ENCODE measurements at places on chromosomes 2 and 18.

DNA sequence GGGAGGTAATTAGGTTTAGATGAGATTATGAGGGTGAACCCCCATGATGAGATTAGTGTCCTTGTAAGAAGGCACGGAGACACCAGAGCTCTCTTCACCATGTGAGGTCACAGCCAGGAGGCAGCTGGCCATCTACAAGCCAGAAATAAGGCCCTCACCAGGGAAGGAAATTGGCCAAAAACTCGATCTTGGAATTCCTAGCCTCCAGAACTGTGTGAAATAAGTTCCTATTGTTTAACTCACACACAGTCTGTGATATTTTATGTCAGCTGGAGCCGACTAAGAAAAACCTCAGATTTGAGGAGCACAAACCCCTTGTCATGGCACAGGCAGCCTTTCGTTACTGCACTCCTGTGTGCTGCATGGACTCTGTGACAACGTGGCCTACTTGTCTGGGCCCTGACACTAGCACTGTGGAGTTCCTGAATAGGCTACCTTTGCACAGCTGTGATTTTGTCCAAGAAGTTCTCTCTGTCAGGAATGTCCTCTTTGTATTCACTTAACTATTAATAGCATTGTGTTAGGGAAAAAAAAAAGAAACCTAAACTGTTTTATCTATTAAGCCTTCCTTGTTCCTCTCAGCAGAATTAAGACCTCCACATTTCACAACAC is 319.8 kb downstream of the TDRD15 start:
- DNase-seq = no peak

GRCh38 chr2:105309147-105309545 is 20.4 kb downstream of the TGFBRAP1 start:
- no peak for DNase-seq

- no peak for DNase-seq
Measured at GRCh38 chr2:50102383-50102782, 929.5 kb downstream of the NRXN1 start.

DNA sequence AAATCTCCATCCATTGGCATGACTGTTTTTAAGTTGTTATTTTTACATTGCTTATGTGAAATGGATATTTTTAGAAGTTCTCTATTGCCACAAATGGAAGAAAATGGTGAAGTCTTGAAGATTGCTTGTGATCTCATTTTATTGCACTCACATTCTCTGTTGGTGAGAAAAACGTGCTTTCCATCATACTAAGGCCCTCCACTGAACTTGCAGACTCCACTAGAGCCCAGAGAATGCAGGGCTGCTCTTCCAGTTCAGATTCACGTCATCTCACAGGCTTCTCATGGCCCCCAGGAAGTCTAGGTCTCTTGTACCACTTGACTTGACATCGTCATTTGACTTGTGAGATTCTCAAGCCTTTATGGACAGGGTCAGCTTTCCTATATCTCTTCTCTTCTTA is 254.8 kb upstream of the COPS8 start:
- DNase-seq = no peak

- no peak for DNase-seq
Measured at GRCh38 chr18:20996418-20996817, 115.2 kb downstream of the ROCK1 start.

GRCh38 chr2:224608104-224608503 is 22.9 kb upstream of the CUL3 start:
- no peak for DNase-seq

- no peak for DNase-seq
Measured at GRCh38 chr2:136217996-136218395, 100.0 kb upstream of the CXCR4 start.

GRCh38 chr2:169823996-169824372 is 721 bp downstream of the METTL5 start:
- no peak for DNase-seq

GRCh38 chr2:126799301-126799700 is 99.4 kb upstream of the TEX51 start:
- DNase-seq = no peak

DNA sequence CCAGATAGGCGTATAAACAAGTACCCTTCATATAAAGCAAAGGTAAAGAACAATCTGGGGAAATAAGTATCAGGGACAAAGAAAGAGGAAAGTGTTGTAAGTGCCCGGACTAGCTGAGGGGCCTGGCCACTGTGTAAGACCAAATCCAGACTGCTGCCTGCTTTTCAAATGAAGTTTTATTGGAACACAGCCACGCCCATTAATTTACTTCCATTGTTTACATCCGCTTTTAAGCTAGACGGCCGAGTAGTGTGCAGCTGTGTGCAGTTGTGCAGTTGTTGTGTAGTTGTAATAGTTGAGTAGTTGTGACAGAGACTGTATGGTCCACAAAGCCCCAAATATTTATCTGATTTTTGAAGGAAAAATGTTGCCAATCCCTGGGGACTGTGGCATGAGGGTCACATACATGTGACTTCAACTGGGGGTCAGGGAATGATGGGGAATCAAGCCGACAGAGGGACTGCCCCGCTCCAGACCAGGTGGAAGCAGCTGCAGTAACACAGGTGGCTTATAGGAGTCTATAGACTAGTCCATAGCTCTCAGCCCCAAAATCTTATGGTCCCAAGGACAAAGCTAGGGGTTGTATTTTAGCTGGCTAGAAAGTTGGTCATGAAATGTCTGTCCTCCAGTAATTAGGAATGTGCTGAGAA is 30.0 kb downstream of the FHL2 start:
- DNase-seq = no peak

GRCh38 chr2:130241041-130241707 is 42.9 kb upstream of the TUBA3E start:
- DNase-seq = no peak

GRCh38 chr2:85791704-85792565 is 38.1 kb downstream of the ATOH8 start:
- no peak for DNase-seq

GRCh38 chr2:222264791-222265320 is 33.9 kb downstream of the PAX3 start:
- no peak for DNase-seq

DNA sequence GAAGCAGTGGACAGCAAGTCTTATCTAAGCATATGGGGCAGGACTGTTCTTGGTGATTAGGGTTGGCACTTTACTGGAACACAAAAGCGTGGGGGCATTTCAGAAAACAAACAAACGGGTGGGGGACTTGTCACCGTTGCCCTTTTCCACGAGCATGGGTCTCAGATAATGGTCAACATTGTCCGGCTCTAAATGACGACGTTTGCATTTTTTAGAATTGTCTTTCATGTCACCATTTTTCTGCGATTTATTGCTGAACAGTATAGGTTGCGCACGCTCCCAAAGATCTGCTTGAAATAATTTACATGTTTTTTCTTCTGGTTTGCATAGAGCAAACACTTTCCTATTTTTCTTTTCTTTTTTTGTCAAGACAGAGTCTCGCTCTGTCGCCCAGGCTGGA is 46.6 kb upstream of the TBC1D8 start:
- DNase-seq = no peak

DNA sequence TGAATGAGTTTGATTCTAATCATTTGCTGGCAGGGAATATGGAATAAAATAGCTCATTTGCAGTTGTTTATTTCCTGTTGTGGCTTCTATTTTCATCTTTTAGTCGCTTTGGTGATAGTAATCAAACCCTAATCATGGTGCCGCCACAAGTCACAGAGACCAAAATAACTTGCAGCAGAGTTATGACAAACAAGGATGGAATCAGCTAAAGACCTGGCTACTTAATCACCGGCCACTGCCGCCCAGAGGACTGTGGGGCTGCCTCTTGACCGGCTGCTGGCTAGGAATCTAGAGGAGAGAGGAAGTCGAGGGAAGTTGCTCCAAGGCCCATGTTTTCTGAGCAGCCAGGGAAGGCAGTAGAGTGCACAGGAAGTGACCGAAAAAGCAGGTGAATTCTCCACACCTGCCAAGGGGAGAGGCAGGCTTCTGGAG is 5.1 kb upstream of the SMAD7 start:
- DNase-seq = no peak

GRCh38 chr2:5803547-5803946 is 111.4 kb downstream of the SOX11 start:
- DNase-seq = no peak

DNA sequence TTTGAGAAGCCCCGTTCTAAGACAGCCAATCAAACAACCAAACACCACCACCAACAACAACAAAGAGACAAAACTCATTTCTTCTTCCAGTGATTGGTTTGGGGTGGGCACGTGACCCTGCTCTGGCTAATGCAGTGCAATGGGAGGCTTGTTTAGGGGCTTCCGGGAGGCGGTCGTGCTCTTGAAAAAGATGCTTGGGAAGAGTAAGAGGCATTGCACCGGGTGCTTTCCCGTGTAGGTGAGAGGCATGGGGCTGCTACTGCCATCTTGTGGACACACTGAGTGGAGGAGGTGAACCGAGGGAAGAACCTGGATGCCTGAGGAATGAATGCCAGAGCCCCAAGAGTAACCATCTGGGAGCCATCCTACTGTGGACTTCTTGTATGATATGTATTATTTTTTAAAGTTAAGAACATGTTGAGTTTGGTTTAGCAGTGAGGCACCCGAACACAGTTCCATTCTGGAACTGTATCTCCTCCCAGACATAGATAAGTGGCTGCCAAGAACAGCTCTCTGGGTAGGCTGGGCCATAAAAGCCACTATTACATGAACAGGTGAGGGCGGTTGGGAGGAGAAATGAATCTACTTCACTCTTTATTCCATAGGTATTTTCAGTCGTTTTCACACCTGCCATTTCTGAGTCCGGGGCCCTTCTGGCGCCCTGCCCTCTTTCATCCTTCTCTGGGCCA is 19.1 kb upstream of the ARHGAP25 start:
- DNase-seq = no peak

GRCh38 chr2:26847307-26847654 is 651 bp upstream of the DPYSL5 start:
- DNase-seq = no peak

GRCh38 chr2:216133397-216133796 is 24.2 kb downstream of the XRCC5 start:
- DNase-seq = no peak

DNA sequence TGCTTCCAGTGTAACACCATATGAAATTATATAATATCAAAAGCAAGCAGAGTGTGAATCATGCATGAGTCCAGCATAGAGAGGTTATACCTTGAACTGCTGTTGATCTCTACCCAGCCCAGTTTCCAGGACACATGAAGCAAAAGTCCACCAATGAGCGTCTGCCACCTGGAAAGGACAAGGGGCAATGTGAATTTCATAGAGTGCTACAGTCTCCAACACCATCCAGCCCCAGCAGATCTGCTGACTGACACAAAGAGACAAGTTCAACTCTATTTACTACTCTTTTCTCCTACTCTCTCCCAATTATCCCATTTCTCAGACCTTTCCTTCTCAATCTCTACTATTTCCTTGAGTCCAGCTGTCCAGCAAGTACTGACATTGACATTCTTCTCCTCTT is 31.8 kb upstream of the RIOK3 start:
- DNase-seq = no peak

Data from stimulated activated CD4-positive, alpha-beta T cell treated with anti-CD3 and anti-CD28 coated beads, TNF-alpha, amount 100 ng/mL, for 4 hours (primary cell).